Memory B cell (primary cell): ENCODE measurements at places on chromosomes 2 and 18.

DNA sequence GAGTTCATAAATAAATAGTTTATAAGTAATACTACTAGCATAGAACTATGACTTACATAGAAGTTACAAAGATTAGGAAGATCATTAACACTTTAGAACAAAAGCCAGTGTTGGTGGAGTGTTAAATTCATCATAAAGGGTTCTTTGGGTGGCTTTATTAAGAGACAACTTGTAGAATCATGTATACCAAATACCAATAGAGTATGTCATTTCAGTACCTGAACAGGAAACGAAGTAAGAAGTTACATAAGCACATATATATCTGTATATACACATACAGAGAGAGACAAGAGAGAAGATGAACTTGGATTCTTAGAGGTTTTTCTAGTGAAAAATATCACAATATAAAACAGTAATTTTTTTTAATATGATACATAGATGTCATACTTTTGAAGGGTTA lies 82.5 kb upstream of the OTX1 start:
- peaks cover 6% of the 10 kb centered on the region for H3K36me3 ChIP-seq
- H3K4me1 ChIP-seq: no peaks in the 10 kb centered on the region
- no peaks in the 10 kb centered on the region for H3K27me3 ChIP-seq
- no peak for DNase-seq
- H3K4me3 ChIP-seq: no peak overlapping the region

DNA sequence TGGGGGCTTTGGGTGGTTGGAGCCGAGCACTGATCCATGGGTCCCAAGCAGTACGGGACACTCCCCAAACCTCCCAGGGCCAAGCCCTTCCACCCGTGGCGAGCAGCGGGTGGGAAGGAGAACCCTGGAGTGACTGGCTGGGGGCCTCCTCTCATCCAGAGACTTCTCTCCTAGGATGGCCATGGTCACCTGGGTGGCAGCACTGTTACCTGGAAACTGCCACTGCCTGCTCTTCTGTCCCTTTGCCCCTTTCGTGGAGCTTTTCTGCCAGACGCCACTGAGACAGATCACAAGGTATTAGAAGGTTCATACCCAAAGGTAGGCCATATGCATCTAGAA lies 26.9 kb downstream of the CENPO start:
- H3K27me3 ChIP-seq: no peaks in the 10 kb centered on the region
- no peak for DNase-seq
- no peaks in the 10 kb centered on the region for H3K4me1 ChIP-seq
- H3K36me3 ChIP-seq: peaks cover 22% of the 10 kb centered on the region
- no peak overlapping the region for H3K4me3 ChIP-seq

- no peaks in the 10 kb centered on the region for H3K4me1 ChIP-seq
- no peak for DNase-seq
- H3K27ac ChIP-seq: no peak overlapping the region
- no peak overlapping the region for H3K4me3 ChIP-seq
These were observed 596.9 kb upstream of the HNMT start for GRCh38 chr2:137367361-137367760.

GRCh38 chr2:198440833-198441232 lies 636.4 kb downstream of the PLCL1 start:
- no peak overlapping the region for H3K4me3 ChIP-seq
- H3K27me3 ChIP-seq: peaks cover 3% of the 10 kb centered on the region
- DNase-seq: no peak
- H3K36me3 ChIP-seq: no peaks in the 10 kb centered on the region
- no peaks in the 10 kb centered on the region for H3K4me1 ChIP-seq

DNA sequence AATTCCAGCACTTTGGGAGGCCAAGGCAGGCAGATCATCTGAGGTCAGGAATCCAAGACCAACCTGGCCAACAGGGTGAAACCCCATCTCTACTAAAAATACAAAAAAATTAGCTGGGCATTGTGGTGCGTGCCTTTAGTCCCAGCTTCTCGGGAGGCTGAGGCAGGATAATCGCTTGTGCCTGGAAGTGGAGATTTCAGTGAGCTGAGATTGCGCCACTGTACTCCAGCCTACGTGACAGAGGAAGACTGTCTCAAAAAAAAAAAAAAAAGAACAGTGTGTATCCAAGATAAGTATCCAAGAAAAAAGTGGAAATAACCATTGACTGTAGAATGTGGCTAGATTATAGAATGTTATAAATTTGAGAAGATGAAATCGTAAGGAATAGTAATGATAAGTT lies 142.1 kb downstream of the FAM124B start:
- H3K27ac ChIP-seq: no peak overlapping the region
- no peak overlapping the region for H3K4me3 ChIP-seq
- H3K27me3 ChIP-seq: peaks cover 9% of the 10 kb centered on the region
- no peaks in the 10 kb centered on the region for H3K36me3 ChIP-seq
- no peak for DNase-seq
- peaks cover 4% of the 10 kb centered on the region for H3K4me1 ChIP-seq

DNA sequence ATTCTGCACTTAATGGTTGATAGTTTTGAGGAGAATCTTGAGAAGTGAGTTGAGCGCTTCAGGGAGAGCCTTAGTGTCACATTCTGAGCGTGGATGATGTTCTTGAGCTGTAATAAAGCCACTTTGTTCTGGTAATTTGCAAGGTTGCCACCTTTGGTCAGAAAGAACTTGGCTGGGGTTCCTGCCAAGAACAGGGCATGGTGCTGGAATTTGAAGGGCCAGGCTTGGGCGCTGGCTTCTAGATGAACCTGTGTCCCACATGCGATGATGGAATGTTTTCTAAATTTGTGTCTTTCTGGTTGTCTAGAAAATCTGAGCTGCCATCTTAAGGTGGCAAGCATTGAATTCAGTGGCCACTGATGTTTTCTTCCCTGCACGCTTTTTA lies 124.1 kb upstream of the EML6 start:
- H3K27ac ChIP-seq: no peak overlapping the region
- H3K4me3 ChIP-seq: no peak overlapping the region
- no peaks in the 10 kb centered on the region for H3K27me3 ChIP-seq
- H3K36me3 ChIP-seq: peaks cover 15% of the 10 kb centered on the region
- DNase-seq: no peak

DNA sequence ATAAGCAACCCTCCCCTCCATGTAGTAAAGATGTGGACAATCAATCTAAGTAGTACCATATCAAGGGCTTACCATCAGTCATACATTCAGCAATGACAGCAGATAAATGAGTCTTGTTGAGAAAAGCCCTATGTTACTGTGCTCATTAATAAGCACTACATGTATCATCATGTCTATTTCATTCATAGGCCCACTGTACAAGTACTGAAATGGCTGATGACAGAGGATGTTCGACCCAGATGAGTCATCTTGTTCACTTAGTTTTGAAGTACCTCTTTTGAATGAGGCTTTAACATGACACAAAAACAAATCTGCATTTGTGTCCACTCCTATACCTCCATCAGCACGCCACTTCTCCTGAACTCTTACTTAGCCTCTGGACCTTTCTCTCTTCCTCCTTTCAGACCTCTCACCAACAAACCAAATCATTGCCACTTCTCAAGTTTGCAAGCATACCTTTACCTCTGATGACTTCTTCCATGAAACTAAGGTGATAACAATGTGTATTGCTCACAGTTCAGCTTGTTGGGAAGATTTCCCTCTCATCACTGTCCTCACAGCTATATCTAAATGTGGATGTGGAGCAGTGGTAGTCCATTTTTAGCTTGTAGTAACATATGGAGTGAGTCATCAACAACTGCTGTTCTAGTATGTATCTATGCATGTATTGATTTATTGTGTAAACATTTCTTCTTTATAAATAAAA lies 921.0 kb upstream of the SLC39A10 start:
- no peak overlapping the region for H3K27ac ChIP-seq
- H3K27me3 ChIP-seq: peaks cover 2% of the 10 kb centered on the region
- H3K4me3 ChIP-seq: no peak overlapping the region
- H3K4me1 ChIP-seq: no peaks in the 10 kb centered on the region
- no peaks in the 10 kb centered on the region for H3K36me3 ChIP-seq
- DNase-seq: no peak
